ENCODE measurements at places on chromosomes 11 and 22. TPM values are rescaled to one million over a fixed set of nuclear protein-coding genes. Genes with fewer than 3 reads are reported as not detected.

The PHF21B gene
- not detected for total RNA-seq

DNA sequence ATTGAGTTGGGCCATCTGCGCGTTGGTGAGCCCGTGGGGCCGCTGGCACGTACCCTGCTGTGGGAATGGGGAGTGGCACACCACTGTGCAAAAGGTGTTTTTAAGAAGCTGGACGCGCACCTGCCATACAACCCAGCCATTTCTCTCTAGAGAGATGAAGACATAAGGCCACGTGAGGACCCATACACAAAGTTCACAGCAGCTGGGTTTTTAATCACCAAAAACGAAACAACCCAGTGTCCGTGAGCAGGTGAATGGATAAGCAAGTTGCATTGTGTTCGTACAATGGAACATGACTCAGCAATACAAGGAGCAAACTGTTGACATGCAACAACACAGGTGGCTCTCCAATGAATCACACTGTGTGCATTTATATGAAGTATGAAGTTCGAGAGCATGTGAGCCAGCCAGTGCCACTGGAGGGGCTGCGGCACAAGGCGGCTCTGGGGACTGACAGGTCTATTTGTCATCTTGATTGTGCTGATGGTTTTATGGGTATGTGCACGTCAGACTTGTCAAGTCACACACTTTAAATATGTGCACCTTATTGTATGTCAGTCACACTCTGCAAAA is 30.6 kb upstream of the PANX2 start:
- no peak overlapping the region for H3K27ac ChIP-seq
- H3K36me3 ChIP-seq: no peaks in the 10 kb centered on the region
- no peak overlapping the region for H3K4me3 ChIP-seq
- no peaks in the 10 kb centered on the region for H3K4me1 ChIP-seq
- no peaks in the 10 kb centered on the region for H3K27me3 ChIP-seq

DNA sequence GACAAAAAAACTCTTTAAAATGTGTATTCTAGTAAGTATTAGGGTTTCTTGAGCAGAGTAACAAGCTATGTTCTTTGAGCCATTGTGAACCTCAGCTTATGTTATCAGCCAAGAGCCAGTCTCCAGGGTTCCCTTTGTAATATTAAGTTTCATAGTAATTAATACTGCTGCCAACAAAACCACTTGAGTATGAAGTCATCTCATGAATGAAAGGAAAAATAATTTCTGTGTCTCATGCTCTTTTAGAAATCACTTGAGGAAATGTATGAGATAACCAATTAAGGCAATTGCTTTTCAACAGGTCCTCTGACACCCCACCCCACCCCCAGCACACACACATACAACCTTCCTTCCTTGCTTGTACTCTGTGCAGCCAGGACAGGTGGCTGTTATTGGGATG is 59.9 kb downstream of the BBOX1 start:
- no peak for DNase-seq
- no peaks in the 10 kb centered on the region for H3K4me1 ChIP-seq
- H3K27ac ChIP-seq: no peak overlapping the region
- H3K27me3 ChIP-seq: no peaks in the 10 kb centered on the region

GRCh38 chr11:120340529-120340928 is 4.3 kb downstream of the ARHGEF12 start:
- no peak overlapping the region for H3K27ac ChIP-seq
- H3K27me3 ChIP-seq: peaks cover 47% of the 10 kb centered on the region
- peaks cover 37% of the 10 kb centered on the region for H3K4me1 ChIP-seq
- no peak for DNase-seq

- no peak overlapping the region for H3K4me3 ChIP-seq
- no peaks in the 10 kb centered on the region for H3K27me3 ChIP-seq
- no peaks in the 10 kb centered on the region for H3K36me3 ChIP-seq
- H3K4me1 ChIP-seq: peaks cover 22% of the 10 kb centered on the region
These were observed 7.3 kb downstream of the TBC1D22A start for GRCh38 chr22:46769706-46770105.

The GAL3ST1 gene
- total RNA-seq: 0.56 TPM

The ALKBH8 gene
- total RNA-seq: 12.6 TPM

The ANGPTL5 gene
- total RNA-seq: not detected

The PNPLA3 gene
- total RNA-seq: 0.46 TPM
